ENCODE measurements at places on chromosomes 2 and 18. TPM values are rescaled to one million over a fixed set of nuclear protein-coding genes. Genes with fewer than 3 reads are reported as not detected.

DNA sequence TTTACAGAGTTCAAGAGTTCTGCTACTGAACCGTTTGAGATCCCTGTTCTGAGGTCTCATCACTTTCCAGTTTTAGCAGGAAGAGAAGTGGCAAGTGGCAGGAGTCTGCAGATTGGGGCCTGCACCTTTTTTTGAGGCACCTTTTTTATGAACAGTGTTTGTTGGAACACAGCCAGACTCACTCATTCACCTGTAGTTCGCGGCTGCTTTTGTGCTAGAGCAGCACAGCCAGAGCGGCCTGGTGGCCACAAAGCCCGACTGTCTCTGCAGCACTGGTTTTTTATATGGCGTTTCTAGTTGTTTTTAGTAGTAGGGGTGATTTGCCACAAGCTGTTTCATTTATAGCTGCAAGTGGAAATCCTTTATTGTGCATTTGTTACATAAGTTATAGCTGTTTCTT lies 8.6 kb downstream of the ACP1 start:
- no peak for DNase-seq

DNA sequence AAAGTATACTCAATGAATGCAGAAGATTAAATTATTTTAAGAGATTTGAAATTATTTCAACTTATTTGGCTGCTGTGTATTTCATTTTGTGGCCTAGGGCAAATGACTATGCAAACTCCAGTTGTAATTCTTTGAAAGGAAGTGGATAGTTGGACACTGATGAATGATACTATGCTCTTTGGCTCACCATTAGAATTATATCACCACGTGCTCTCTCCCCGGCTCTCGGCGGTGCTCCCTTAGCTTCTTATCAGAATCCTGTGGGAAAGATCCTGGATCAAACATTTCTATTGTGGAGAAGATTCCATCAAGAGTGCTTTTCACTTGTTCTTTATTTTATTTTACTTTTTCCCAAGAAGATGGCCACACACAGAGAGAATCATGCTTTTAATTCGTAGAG lies 55.2 kb downstream of the ADCYAP1 start:
- no peak for DNase-seq

Gene CRIM1
- total RNA-seq, result 143 TPM

DNA sequence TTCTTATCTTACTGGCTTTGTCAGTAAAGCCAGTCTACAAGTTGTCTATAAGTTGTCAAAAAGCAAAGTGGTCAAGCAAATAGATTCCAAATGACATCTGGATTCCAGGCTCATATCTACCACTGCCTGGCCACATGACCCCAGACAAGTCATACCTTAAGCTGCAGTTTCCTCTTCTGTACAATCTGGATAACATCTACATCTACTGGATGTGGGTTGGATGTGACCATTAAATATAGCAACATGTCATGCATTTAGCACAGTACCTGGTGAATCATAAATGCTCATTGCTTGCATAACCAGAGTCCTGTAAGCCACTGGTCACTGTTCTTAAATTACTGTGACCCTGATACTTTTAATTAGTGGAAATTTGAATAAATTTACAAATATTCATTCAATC lies 16.8 kb downstream of the COBLL1 start:
- DNase-seq, result no peak

DNA sequence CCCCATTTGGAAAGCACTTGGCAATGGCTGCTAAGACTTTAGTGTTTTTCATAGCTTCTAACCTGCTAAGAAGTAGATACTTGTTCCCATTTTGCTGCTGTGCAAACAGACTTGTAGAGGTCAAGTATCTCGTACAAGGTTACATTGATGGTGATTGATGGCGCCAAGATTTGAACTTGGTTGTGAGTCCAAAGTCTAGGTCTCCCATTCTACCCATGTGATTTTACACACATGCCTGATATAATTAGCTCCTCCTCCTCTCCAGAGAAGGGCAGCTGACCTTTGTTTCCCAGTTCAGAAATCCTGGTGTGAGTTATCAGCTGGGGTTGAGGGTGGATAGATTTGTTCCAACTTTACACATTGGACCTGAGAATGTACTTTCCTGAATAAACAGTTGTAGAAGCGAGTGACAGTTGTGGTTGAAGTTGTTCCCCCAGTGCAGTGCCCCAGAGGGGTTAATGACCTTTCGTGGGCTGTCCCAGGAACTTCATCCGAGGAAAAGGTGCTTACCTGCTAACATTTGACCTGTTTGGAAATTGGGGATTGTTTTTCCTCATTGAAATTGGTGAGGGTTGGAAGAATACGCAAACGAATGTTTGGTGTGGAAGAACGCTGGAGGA lies 10.4 kb downstream of the TCF7L1 start:
- no peak for DNase-seq

Gene ABCB11
- total RNA-seq, result 0.09 TPM

Gene ABHD1
- total RNA-seq, result 0.37 TPM

- no peak for DNase-seq
Measured at GRCh38 chr18:71336576-71337210, 1047.8 kb downstream of the SOCS6 start.

Gene PKDCC
- total RNA-seq, result 137 TPM

Gene DNAJC27
- 5.6 TPM for total RNA-seq

DNA sequence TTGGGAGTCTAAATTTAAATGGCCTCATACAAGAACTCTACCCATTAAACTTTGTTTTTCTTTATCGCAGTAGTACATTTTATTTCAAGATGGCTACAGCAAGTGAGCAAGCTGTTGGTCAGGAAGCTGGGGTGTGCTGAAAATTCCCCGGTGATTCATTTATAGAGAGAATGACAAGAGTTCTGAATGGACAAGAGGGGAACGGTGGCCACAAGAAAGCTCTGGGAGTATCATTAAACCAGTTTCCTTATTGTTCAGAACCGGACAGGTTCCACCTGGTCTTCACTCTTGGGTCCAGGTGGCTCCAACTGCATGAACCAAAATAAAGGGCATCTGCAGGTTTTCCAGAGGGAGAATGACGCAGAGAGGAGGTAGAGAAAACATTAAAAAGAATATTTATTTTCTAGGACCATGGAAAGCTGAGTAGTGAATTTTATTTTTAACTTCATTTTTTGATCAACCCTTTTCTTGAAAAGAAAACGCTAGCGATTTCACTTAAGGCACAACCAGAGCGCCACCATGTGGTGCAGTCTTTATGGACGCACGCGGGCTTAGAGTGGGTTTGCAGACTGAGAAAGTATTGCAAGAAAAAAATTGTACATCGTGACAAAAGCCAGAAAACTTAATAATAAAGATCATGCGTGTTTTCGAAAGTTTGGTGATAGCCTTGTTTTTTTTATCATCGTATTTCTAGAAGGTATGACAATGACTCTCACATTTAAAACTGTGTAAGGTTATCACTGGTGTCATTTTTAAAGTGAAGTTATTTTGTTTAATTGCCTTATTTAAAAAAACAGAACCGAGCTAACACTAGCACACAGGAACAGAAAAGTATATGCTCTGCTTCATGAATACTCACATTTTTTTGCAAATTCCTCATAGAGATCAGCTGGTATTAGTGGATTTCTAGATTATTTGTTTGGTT lies 97.9 kb upstream of the NOL4 start:
- DNase-seq, result no peak

- no peak for DNase-seq
Measured at GRCh38 chr2:234368861-234369261, 128.0 kb downstream of the ARL4C start.

GRCh38 chr2:224671731-224672130 lies 44.4 kb downstream of the CCDC195 start:
- no peak for DNase-seq

DNA sequence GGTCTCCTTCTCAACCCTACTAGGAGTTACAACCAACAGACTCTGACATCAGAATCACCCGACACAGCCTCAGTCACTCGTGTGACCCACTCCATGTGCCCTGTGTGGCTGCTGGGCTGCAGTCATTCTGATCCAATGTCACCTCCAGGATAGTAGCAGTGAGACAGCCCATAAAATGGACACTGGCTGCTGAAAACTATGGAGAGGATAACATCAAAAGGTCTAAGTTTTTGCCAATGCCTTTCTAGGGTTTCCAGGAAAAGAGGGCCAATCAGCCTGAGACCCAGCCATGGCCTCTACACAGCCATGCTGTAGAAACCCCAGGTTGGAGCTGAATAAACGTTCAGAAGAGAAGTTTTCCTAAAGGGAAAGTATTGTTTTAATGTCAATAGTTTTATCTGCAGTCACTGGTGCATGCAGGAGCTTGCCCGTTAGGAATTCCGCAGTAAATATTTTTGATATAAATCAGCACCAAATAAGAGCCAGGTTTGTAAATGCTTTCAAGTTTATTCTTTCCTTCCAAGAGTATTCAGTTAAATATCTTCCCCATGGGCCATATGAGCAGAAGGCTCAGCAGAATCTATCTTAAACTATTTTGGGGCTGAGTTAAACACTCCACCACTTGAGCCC lies 92.2 kb upstream of the PID1 start:
- DNase-seq, result no peak

GRCh38 chr2:17251171-17251570 lies 267.1 kb downstream of the RAD51AP2 start:
- no peak for DNase-seq

- DNase-seq, result no peak
Measured at GRCh38 chr2:79219383-79219988, 59.9 kb upstream of the REG3A start.
